ENCODE measurements at places on chromosomes 6 and 20.

DNA sequence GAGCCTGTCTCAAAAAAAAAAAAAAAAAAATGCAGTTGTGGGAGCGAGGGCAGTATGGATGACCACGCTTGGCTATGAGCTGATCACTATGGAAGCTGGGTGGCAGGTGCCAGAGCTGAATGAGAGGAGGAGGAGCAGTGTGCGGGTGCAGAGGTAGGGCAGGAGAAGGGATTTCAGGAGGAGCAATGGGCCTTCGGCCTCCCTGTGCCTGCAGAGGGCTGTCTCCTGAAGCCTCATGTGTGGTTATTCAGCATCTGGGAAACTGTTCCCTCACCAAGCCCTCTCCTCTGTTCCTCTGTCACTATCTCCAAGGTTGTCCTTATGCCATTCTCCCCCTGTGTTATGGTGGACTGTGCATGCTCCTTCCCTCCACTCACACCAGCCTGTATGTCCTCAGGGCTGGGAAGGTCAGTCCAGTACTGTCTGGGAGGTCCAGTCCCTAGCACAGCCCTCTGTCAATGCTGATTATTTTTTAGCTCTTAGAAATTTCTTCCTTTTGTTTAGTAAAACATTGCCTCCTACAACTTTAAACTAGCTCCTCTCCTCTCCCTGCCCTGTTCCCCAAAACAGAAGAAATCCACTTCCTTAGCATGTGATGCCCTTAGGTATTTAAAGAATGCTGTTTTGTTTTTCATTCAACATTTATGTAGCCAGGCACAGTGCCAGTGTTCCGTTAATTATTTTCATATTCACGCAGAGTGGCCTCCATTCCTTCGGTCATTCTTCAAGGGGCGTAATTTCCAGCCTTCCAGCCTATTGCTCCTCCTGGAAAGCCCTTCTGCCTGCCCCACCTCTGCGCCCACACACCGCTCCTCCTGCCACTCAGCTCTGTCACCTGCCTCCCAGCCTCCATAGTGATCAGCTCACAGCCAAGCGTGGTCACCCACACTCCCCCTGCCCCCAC is 48.9 kb downstream of the CNBD2 start:
- no peak for DNase-seq

- no peak for DNase-seq
Observed at GRCh38 chr6:129609635-129610034, 100.3 kb downstream of the ARHGAP18 start.

DNA sequence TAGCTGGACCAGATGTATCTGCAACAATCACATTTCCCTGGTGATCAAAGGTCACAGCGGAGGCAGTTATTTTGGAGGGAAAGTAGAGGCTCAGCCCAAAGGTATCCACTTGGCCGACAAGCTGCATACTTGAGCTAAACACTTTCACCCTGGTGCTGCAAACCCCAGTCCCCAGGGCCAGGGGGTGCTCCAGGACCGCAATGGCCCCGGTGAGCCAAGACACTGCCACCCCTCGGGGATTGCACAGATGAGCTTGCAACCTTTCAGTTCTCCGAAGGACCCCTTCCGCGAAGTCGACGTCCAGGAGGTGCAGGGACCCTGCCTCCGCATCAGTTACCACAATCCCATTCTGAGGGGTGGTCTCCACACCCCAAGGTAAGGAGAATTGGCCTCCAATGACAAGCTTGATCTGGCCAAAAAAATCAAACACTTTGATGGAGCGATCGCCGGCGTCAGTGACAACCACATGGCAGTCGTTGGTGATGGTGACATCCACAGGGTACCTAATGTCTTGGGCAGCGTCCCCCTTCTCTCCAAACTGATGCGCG is 823 bp downstream of the NHLRC1 start:
- no peak for DNase-seq

DNA sequence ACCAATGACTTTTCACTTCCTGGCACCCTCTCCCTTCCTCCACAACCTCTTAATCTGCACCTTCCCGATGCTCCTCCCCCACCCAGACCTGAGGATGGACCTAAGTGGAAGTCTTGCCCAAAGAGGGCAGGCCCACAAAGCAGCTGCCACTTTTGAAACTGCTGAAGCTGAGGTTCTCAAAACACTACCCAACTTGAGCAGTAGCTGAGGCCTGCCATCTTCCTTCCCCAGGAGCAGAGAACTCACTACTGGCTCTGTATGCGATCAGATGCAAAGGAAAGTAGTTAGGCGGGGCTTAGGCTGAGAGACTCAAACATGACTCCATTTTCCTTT is 1.5 kb downstream of the HM13 start:
- DNase-seq, result no peak

GRCh38 chr6:13760307-13761304 is 49.0 kb upstream of the RANBP9 start:
- no peak for DNase-seq

DNA sequence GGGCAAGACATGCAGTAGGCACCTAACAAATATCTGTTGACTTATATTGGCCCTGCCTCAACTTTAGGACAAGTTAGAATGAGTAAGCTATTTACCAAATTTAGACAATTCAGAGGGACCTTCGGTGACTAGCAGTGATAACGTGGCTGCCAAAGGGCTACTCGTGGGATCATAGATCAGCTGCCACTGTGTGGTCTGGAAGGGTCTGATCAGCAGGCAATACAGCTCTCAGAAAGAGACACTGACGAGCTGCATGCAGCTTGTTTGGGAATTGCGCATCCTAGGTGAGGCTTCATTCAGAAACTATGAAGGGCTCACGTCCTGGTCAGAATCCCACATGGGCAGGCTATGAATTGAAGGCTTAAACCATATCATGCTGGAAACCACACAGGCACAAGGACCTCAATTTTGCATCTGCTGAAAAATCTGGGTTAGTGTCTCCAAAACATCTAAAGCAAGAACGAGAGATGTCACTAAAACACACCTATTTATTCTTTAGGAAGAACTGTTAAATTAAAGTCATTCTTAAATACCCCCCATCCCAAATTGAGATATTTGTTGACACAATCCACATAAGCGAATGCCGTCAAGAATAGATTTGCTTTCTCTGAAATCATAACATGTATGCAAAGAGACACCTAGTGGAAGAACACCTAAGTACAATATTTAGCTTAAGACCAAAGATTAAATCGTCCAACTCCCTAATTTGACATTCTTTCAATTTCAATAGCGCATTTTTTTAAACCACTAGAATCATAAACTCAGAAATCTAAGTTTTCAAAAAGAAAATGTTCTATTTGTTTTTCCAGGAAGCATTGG is 79.6 kb downstream of the IPCEF1 start:
- peak; percentile 15 for DNase-seq

GRCh38 chr6:170290296-170291128 is at the start of gene DLL1:
DLL1 (minus strand) TSS chr6:170291078; CDS start chr6:170290139, 939 bp downstream.
- no peak for DNase-seq

- no peak for DNase-seq
Observed at GRCh38 chr6:133312006-133312405, 70.8 kb downstream of the EYA4 start.

GRCh38 chr20:41571006-41571405 is 47.2 kb downstream of the CHD6 start:
- DNase-seq, result no peak

GRCh38 chr6:108741331-108741989 is 106.8 kb upstream of the ARMC2 start:
- no peak for DNase-seq

DNA sequence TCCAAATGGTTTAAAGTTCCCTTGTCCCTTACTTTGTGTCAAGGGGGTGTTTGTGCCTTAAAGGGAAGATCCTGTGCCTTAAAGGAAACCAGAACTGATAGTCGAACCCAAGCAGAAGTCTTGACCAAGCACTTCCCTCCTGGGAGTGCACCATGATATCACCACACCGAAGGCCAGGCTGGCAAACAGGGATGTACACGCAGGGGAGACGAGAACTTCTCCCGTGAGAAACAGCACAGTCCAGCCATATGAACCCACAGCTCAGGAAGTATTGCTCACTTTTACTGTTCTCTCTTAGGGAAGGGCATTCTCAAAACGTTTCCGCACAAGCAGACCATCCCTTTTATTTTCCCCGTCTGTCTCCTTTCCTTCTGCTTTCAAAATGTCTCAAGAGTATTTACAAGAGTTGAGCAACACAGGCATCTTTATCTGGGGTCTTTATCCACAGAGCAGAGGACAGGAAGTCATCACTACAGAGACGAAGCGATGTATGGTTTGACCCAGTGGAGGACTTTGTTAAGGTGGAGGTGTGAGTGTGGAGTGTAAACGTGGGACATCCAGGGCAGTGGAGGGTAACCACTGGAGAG is 12.8 kb upstream of the SERPINB1 start:
- no peak for DNase-seq

- no peak for DNase-seq
Observed at GRCh38 chr6:17093686-17094085, 8.2 kb upstream of the STMND1 start.

DNA sequence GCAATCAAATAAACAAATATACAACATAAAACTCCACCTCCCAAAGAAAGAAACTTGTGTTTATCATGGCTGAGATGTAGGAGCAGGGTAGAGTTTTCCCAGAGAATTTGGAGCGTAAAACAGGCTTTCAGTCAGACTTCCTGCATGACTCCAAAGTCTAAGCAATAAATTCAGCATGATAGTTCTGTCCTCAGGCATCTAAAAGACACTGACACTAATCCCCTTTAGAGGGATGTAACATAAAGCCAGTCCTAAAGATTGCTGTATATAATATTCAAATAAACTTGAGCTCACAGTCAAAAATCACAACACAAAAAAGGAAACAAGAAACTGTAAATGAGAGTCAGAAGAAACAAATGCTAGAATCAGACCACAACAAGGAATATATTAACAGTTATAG is 234.4 kb downstream of the CENPW start:
- no peak for DNase-seq

DNA sequence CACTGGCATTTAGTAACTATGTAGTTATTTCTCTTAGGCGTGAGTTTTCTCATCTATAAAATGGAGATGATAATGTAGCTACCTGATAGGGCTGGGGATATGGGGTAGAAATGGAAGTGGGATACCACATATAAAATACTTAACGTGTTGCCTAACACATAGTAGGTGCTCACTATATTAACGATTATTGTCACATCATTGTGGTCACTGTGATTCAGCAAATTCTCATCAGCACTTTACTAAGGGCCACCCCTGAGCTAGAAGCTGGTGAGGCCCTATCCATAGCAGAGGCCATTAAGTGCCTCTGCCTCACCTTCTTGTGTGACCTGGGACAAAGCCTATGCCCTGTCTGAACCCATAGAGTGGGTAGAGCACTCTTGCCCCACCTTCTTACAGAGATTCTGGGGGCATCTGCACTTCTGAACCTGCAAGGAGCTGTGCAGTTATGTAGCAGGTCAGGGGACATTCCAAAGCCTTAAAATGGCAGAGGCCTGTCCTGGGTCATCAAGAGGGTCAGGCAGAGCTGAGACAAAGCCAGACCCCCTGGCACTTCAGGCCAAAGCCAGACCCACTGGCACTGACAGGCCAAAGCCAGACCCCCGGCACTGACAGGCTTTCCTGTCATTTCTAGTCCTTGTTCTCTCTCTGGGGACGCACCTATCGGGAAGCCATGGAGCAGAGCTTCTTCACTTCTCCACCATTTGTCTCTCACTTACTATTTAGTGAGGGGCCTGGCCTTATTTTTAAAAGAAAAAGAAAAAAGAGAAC is 7.0 kb upstream of the RIMS4 start:
- DNase-seq, result no peak

DNA sequence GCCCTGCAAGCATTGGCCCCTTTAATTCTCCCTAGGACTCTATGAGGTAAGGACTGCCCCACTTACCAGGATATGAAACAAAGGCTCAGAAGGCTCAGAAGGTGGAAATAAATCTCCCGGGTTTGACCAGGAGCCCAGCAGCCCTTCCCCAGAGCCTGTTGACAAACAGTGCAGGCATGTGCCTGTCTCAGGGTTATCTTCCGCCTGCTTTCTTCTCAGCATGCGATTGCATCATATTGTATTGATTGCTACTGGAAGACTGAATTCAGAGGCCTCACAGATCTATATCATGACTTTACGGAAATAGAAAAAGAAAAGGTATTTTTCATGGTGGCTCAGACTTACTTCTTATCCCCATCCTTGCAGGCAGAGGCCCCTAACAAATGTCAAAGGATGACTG is 92.7 kb downstream of the PHACTR3 start:
- no peak for DNase-seq

- no peak for DNase-seq
Observed at GRCh38 chr6:108350528-108350927, 55.7 kb downstream of the AFG1L start.

- no peak for DNase-seq
Observed at GRCh38 chr20:1185790-1186334, 1.1 kb upstream of the TMEM74B start.

DNA sequence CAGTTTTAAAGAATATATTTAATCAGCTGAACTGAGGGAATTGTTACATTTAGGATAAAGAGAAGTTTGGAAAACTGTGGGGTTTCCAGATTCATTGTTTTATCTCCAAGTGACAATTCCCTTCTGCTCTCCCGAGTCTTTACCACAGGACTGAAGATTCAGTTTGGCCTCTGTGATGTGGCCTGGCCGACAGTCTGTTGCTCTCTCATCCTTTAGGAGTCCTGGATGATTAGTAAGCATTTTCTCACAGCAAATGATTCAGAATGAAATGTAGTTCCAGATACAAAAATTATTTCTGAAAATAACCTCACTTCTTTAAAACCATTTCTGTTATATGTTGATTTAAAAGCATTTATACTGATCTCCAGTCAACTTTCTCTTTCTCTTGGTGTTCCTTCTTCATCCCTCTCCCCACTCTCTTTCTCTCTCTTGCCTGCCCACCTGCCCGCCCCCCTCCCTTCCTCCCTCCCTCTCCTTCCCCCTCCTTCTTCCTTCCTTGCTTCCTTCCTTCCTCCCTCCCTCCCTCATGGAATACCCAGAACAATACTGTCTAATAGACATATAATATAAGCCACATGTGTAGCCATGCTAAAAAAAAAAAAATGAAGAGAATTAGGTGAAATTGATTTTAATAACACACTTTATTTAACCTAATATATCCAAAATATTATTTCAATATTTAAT is 254.9 kb downstream of the PRL start:
- DNase-seq, result no peak

GRCh38 chr6:132973514-132973993 is 159.2 kb downstream of the RPS12 start:
- no peak for DNase-seq

DNA sequence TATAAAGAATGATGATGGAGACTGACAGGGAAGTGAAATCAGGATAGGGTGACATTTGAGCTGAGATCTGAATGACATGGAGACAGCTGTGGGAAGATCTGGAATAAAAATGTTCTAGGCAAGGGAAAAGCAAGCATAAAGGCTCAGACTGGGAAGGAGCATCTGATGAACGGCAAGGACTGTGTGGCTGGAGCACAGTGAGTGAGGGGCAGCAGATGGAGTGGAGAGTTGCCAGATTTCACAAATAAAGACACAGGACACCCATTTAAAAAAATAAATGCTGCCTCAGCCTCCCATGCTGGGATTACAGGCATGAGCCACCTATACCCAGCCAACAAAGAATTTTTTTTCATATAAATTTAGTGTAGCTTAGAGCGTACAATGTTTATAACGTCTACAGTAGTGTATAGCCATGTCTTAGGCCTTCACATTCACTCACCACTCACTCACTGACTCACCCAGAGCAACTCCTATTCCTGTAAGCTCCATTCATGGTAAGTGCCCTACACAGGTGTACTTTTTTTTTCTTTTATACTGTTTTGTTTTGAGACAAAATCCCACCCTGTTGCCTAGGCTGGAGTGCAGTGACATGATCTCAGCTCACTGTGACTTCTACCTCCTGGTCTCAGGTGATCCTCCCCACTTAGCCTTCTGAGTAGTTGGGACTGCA is 2.4 kb upstream of the ZBTB24 start:
- no peak for DNase-seq

- DNase-seq, result no peak
Observed at GRCh38 chr20:50121858-50122271, 8.9 kb upstream of the UBE2V1 start.

GRCh38 chr6:153727885-153728284 is 311.2 kb upstream of the OPRM1 start:
- no peak for DNase-seq
